HCT116 (cell line): ENCODE measurements at places on chromosomes 16 and 17. TPM values are rescaled to one million over a fixed set of nuclear protein-coding genes. Genes with fewer than 3 reads are reported as not detected.

JUP gene
- 224 TPM for total RNA-seq

DNA sequence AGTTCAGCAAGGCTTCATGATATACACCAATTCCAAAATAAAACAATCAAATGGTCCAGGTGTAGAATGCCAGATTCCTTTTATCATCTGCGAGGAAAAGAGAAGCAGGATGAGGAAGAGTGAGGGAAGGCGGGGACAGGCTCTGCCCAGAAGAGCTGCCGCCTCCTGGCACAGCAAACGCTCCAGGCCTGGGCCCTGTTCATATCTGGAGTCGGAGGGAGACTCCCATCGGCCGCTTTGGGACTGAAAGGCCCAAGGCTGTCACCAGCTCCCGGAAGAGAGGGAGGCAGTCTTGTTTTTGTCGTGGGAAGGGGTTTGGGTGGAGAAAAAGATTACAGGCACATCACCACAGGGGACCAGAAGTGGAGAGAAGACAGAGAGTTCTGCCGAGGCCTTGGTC, 29.0 kb upstream of the SLC25A19 start:
- no peak for DNase-seq

CNGB1 gene
- total RNA-seq = not detected

DNA sequence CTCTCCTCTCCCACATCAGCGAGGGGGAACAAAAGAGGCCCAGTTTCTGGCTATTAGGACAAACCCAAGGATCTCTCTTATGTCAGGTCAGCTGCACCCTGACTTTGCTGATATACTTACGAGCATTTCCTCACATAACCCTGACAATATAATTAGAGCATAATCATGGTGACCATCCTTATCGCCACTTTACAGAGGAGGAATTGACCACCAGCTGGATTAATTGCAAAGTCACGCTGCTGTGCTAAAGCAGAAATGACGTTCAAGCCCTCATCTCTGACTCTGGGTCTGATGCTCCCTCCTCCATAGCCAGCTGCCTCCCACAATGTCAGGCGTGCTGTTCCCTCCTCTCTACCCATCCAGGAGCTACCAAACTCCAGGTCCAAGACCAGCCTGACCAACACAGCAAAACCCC, 42.6 kb downstream of the TRARG1 start:
- no peak for DNase-seq

DNA sequence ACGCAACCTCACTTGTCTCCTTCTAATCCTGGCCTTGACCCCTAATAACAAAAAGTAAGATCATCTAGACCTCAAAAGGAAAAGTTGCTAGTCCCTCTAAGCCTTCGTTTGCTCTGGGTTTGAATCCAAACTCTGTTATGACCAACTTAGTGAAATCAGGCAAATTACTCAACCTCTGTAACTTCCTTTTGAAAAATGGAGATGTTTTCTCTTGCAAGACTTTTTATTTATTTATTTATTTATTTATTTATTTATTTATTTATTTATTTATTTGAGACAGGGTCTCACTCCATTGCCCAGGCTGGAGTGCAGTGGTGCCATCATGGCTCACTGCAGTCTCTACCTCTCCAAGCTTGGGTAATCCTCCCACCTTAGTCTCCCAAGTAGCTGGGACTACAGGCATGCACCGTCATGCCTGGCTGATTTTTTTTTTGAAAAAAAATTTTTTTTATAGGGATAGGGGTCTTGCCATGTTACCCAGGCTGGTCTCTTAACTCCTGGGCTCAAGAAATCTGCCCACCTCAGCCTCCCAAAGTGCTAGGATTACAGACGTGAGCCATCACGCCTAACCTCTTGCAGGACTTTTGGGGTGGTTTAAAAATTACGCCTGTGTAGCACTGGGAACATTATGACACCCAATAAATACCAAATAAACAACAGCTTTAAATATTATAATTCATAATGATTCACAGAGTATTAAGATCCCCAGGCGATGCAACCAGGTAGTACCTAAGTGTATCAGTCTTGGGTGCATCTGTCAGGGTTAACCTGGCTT, 63.4 kb downstream of the PITPNC1 start:
- no peak for DNase-seq

CACNG3 gene
- not detected for total RNA-seq

- no peak for DNase-seq
Measured at GRCh38 chr17:78789149-78789662, 7.1 kb upstream of the CYTH1 start.

GRCh38 chr17:34999456-34999855, 19.1 kb downstream of the LIG3 start:
- DNase-seq = no peak

GRCh38 chr17:69454051-69454450, 39.6 kb downstream of the MAP2K6 start:
- no peak for DNase-seq

TLCD2 gene
- 1.8 TPM for total RNA-seq

- no peak for DNase-seq
Measured at GRCh38 chr16:4609200-4610010, 5.3 kb downstream of the UBALD1 start.

DNA sequence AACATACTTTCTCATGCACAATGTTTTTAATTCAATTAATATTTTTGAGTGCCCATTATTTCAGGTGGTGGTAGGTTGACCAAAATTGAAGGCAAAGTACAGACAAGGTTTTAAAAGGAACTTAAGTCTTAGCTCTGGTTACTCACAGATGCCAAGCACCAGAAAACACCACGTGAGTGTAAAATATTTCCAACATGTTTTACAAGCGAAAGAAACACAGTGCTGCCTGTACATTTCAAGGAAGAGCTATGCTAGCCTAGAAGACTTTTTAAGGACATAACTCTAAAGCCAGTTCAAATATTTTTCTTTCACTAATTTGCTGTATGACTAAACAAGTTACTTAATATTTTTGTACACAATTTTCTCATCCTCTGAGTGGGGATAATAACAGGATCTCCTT, 736.4 kb upstream of the GOT2 start:
- no peak for DNase-seq

- peak; percentile 29 for DNase-seq
Measured at GRCh38 chr17:80124351-80124981, 22.5 kb downstream of the EIF4A3 start.

- DNase-seq = no peak
Measured at GRCh38 chr17:82358465-82359350, at the start of gene TEX19. Gene TEX19 (plus strand): TSS chr17:82359247. CDS start chr17:82362151, 2,904 bp downstream.

BRICD5 gene
- 9.8 TPM for total RNA-seq

DNA sequence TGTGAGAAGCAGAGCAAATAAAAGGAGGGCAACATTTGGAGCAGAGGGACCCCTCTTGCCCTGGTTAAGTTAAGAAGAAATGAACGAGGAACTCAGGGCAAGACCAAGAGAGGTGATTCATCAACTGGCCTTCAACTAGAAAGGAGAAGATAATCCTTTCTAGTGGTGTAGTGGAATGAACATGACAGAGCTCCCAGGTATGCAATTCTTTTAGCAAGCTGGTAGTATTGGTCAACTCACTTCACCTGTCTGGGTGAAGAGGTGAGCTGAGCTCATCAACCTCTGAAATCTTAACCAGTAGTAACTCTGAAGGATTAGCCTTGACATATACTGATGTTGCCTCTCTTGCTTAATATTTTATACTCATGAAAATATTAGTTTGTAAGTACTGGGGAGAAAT, 1024.7 kb upstream of the GOT2 start:
- no peak for DNase-seq

DNA sequence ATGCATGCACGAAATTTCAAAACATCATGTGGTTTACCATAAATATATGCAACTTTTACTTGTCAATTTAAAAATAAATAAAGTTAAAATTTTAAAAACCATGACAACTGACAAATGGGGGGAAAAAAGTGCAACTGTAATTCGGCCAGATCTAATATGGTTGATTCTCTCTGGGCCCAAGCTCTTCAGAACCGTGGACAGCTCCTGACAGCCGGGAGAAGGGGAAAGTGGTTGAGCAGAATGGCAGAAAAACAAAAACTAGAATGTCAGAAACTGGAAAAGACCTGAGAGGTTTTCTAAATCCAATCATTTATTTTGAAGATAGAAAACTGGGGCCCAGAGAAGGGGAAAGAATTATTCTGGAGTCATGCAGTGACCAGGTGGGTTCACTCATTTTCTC, 126.6 kb downstream of the TMEM132E start:
- DNase-seq = no peak

DNA sequence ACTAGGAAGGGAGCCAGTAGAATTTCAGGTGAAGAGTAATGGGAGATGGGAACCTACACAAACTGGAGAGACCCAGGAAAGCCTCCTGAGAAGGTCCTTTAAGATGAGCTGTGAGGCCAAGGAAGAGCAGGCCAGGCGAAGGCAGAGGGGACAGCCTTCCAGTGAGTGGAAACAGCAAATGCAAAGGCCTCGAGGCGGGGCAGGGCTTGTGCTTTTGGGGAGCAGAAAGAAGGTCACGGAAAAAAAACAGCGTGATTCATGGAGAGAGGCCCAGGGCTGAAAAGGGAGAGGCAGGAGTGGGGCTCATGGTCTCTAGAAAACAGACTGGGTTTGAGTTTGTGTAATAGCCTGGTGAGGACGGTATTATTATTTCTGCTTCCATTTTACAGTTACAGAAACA, 386.5 kb upstream of the ASIC2 start:
- no peak for DNase-seq

DNA sequence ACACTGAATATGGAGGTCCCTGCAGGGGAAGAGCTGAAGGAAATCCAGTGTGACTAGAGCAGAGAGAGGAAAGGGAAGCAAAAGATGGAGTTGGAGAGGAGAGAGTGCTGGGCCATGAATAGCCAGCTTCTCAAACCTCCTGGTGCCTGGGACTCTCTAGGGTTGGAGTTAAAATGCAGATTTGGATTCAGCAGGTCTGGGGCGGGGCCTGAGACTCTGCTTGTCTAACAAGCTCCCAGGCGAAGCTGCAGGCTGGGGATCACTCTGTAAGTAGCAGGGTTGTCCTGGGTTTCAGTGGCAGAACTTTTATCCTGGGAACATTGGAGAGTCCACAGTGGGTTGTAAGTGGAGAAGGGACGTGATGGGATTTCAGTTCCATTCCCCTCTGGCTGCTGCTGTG, 103.4 kb upstream of the PLCG2 start:
- DNase-seq = no peak

DNA sequence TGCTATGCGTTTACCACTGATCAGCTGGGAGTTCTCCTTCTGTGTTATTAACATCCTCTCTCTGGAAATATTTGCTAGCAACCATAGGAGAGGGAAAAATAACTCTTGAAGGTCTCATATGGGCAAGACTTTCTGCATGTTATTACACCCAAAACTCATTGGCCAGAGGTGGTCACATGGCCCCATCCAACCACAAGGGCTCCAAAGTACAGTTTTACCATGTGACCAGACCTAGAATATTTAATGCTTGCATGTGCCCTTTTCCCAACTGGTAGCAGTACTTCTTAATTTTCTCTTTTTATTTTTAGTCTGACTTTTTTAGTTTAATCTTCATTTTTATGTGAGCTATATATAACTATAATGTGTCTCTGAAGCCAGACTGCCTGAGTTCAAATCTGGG, 141.0 kb upstream of the NOG start:
- no peak for DNase-seq

KRT33B gene
- total RNA-seq = not detected

ZNF213 gene
- total RNA-seq = 11.0 TPM

DNA sequence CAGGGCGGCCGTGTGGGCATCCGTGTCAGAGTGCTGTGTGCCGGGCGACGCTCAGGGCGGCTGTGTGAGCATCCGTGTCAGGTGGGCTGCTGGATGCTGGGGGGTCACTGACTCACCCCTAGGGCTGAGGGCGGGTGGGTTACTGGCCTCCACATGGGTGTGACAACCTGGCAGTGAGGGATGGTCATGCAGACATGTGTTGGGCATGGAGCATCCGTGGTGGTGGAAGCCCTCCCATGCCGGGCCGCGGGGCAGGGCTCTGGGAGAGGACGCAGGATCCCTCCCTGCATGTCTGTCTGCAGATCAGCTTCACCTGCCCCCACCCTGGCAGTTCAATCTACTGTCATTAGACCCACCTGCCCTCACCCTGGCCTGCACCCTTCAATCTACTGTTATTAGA, 56.3 kb downstream of the METRNL start:
- no peak for DNase-seq

DNA sequence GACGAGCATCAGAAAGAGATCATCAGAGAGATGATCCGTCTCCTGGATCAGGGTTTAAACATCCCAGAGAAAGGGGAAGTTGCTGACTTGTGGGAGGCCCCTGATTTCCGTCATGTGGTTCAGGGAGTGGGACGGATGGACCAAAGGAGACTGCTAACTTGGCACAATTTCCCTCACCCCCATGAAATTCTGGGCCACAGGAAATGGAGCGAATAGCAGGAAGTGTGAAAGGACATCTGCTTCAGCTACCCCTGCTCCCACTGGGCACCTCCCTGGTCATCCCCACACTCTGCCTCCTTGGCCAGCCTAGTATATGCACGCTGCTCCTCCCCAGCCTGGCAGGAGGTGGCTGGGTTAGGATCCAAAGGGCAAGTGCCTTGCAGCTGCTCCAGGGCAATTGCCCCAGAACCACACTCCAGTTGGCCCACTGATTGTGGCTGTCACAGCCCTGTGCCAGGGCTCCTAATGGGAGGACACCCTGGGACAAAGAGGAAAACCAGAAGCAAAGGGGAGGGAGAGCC, 1.3 kb downstream of the ARRB2 start:
- DNase-seq = no peak

ITGB4 gene
- total RNA-seq = 568 TPM

- DNase-seq = no peak
Measured at GRCh38 chr16:85762970-85763369, 12.1 kb upstream of the C16orf74 start.

- DNase-seq = no peak
Measured at GRCh38 chr16:58485184-58485887, 14.6 kb upstream of the NDRG4 start.

RHBDL1 gene
- 12.7 TPM for total RNA-seq

- no peak for DNase-seq
Measured at GRCh38 chr17:80036715-80037477, 454 bp downstream of the CCDC40 start.

DNA sequence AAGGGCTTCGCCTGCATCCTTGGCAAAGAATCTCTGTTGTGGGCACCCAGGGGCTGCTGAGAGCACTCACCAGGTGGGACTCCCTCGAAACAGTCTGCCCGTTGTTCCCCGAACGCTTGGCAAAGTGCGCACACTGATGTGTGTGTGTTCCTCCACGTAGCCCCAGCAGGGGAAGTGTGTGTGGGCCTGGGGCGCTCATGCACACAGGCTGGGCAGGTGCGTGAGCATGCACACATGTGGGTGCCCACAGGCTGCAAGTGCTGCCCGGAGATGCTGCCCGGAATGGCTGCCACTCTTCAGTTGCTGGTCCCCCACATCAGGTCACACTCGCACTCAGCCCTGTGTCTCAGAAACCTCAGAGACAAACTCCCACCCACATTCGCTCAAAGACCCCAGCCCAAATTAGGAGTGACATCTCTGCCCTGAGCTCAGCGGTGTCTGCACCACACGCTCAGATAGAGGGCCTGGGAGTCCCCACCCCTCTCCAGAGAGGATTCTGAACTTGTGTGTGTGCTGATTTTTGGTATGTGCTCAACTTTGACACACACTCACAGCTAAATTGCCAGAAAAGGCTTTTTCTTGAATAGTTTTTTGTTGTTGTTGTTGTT, 119.4 kb downstream of the MGAT5B start:
- DNase-seq = no peak
